ENCODE measurements at places on chromosomes 5 and 9.

GRCh38 chr5:125487231-125487630 lies 740.8 kb upstream of the ZNF608 start:
- no peak for DNase-seq

DNA sequence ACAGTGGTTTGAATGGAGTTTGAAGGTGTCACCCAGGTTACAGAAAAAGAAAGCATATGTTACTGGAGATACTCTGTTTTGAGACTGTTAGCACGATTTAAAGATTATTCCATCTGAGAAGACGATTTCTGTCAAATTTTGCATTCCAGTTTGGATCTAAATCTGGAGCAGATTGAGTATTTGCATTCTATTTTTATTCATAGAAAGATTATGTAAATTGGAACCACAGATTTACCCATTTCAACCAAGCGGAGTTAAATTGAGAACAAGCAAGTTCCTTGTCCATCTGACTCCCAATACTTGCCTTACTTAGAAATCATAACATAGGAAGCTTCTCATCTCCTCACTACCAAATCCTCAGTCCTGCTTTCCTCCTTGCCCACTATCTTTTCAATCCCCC lies 255.7 kb downstream of the CHSY3 start:
- DNase-seq, result no peak

- no peak for DNase-seq
Measured at GRCh38 chr9:5375091-5375490, 35.4 kb upstream of the RLN1 start.

DNA sequence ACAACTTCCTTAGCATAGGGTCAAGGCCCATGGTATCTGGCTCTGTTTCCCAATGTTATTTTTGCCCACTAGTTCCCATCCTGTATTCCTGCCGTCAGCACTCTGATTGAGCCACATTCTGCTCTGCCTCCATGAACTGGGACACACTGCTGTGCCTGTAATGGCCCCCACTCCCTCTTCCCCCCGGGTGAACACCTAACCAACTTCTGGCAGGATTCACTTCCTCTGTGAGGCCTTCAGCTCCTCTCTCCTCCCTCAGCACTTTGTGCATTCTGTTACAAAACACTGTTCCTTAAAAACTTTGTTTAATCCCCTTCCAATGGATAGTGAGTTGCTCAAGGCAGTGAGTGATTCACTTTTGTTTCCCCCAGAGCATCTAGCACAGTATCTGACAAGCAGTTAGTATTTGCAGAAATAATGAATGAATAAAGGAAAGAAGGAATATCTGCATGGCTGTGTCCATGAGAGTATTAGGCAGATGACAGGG lies 183.6 kb downstream of the EFNA5 start:
- no peak for DNase-seq

DNA sequence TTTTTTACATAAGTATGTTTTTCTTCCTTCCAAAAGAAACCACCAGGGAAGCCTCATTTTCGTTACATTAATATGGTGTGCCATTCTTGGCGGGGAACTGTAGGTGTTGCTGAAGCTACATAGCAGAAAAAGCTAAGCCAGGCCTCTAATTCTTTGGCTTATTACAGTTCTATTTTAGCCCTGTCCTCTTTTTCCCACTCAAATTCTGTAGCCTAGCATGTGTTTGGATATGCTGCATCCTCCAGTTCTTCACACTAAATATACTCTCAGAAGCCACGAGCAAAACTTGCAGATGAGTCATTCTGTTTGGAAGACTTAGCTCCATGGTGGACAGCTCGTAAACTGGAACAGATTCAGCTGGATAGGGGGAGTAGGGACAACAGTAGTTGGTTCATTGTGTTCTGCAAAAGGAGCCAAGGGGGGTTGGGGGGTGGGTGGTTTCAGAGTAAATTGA lies 369.4 kb downstream of the TMEM161B start:
- no peak for DNase-seq

GRCh38 chr5:151449297-151449696 lies 1.9 kb downstream of the SLC36A1 start:
- no peak for DNase-seq

DNA sequence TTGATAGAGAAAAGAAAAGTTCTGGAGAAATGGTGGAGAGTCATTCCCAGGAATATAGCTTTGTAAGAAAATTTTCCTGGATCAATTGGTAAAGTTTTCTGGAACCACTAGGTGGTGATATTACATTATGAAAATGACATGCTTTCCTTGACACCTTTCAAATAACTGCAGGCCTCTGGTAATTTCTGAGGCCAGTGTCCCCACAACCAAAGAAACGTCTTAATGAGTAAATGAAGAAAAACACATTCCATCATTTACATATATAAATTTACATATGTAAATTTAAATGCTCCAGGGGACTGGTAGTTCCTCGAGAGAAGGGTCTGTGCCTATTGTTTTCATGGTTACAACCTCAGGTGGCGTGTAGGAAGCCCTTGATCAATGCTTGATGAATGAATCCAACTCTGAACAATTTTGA lies 17.2 kb upstream of the RGS3 start:
- DNase-seq, result peak; percentile 27

- DNase-seq, result no peak
Measured at GRCh38 chr5:61969347-61969746, 336.7 kb upstream of the KIF2A start.

DNA sequence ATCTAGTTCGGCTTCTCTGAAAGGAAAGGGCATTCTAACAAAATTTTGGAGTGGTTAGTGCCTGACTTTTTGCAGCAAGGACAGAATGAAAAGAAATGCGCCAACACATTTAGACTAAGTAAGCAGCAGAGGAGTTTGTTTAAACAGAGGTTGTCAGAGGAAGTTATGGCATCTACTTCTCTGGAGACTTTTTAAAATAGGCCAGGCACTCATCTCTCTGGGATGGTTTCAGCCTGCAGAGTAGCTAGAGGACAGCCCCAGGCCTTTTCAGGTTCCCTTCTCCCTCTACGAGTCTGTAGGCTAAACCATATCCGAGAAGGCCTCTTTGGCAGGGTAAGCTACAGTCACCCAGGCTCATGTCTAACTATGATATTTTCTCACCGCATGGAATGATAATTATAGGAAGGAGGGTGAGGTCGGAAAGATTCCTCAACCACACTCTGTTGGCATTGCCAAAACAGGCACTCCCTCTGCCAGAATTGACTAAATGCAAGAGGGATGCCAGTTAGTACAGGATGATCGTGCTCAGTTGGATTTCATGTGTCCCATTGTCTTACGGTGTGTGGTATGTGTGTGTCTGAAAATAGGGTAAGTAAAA lies 1.4 kb upstream of the CTXN3 start:
- no peak for DNase-seq

DNA sequence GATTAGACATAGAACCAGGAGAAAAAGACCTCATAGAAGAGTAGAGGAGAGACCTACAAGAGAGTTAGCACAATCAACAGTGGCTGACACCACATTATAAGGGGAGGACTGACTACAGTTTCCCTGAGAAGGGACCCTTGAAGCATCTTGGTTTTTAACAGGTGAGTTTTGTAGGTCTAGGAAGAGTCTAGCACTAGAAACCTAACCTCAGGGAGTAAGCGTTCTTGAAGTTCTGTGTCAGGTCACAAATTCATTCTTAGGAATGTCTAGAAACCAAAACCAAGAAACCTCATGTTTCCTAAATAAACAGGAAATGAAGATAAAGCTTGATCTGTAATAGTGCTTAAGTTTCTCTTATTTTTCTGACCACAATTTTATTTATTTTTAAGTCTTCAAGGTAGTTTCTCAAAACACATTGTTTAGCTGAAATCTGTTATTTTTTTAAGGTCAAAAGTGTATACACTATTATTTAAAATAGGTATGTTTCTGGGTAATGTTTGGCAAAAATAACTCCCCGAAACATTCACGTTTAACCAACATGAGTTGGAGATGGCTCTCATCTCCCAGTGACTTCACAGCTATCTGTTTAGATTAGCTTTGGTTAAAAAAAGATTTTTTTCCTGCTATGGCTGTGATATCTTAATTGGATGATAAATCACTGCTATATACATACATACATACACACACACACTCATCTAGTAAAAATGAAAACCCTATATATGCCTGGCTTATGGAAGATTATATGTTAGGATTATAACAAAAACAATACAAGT lies 37.1 kb downstream of the MAP3K1 start:
- DNase-seq, result no peak

- no peak for DNase-seq
Measured at GRCh38 chr9:86903734-86904085, 43.6 kb downstream of the GAS1 start.

DNA sequence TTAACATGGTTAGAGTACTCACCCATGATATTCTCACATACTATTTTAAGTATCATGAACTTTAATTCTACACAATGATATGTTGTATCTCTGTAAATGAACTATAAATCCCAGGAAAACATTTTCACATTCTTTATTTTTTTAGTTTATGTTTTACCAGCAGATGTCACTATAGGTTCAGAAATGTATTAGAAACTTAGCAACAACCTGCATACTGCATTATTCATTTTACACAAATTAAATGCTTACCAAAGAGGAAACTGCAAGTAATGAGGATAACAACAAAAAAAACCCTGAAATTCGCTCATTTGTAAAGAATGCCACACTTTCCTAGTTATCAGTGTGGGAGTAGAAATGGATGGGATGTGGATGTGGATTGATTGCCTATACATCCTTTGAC lies 217.5 kb upstream of the OTULINL start:
- no peak for DNase-seq

GRCh38 chr5:92969781-92970237 lies 611.2 kb downstream of the NR2F1-AS1 start:
- no peak for DNase-seq

- no peak for DNase-seq
Measured at GRCh38 chr5:107341376-107342084, 329.2 kb downstream of the EFNA5 start.

DNA sequence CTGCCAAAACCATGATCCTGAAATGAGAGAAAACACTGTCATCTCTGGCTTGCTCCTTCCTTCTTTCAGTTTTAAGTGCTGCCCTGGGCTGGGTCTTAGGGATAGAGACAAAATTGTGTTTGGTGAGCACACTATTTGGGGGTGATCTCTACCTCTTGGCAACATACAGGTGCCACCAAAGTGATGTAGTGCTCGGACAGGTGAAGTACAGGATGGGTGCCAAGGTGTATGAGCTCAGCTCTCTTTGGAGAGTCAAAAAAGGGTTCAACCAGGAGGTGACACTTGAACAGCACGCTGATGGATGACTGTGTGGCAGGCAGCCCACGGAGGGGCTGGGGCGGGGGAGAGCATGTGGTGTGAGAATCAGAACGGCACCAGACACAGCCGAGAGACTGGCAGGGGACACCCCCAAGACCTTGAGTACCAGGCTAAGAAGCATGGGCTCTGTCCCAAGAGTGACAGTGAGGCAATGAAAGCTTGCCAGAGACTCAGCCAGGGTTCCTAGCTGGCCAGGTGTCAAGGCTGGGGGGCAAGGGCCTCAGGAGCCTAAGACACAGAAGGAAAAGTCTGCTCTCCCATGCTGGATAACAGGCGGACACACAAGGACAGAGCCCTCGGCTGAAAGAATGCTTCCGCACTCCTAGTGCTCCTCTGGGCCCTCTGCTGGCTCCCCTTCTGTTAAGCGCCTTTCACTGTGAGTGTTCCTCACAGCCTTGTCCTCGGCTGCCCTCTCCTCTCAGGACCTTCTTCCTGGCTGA lies 2.5 kb downstream of the NHP2 start:
- DNase-seq, result no peak

GRCh38 chr5:177607452-177608192 lies 7.7 kb downstream of the B4GALT7 start:
- peak; percentile 81 for DNase-seq

GRCh38 chr9:79581388-79581787 lies 9.6 kb downstream of the TLE4 start:
- DNase-seq, result no peak

GRCh38 chr9:69149321-69149807 lies 24.7 kb upstream of the TJP2 start:
- no peak for DNase-seq

- peak; percentile 85 for DNase-seq
Measured at GRCh38 chr5:36739751-36740221, 133.4 kb downstream of the SLC1A3 start.

- no peak for DNase-seq
Measured at GRCh38 chr9:3646226-3646625, 120.4 kb upstream of the RFX3 start.

DNA sequence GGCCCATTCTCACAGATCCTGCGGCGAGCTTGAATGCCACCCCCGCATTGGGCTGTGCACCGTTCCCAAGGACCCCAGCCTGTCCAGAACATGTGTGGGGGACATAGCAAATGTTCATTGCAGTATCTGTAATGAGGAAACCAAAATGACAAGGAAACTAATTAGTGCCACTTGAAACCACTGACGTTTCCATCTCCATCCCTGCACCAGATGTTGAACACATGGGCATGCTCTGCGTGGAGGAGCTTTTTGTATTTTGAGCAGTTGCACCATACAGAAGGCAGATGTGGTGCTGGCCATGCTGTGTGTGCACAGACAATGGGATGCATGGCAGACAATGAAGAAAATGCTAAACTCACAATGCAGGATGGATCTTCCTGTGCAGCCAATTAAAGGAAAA lies 437.7 kb downstream of the SEMA5A start:
- no peak for DNase-seq

DNA sequence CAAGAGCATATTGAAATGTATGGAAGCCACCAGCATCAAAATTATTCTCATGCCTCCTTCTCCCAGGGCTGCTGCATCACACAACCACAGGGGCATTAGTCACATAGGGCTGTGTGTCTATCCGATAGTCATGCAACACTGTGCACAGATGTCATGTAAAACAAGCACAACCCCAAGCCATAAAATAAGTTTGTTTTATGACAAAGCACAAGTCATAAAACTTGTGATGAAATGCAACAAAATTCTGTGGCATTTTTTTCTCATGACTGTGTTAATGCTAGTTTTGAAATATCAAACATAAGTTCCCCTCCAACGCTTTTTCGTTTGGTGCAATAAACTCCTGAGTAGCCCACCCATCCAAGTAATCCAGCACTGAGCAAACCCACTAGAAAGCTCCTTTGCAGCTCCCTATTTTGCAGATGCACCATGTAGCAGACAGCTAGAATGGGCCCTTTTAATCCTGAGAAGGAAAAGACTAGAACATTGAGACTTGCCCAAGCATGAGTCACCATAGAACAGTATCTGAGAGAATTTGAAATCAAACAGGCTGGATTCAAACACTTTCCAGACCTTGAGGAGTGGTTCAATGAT lies 93.3 kb upstream of the ZNF366 start:
- no peak for DNase-seq

DNA sequence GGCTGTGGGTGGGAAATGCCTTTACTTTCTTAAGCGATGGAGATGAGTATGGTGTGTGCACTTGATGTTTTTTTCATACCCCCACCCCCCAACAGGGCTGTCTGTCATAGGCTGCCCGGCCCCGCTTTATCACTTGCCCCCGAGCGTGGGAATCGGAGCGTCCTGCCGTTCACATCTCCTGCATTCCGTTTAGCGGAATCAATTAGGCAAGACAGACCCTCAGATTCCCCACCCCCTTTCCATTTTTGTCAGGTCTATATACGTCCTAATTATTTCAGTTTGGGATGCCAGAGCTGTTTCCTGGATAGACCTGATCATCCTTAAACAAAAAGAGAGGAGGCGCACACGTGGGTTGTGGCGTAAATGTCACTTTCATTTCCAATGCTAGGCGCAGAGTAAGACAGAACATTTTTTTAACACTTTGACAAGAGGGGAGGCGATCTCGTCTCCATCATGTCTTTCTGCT lies 217.2 kb downstream of the MEF2C start:
- DNase-seq, result no peak
